Stimulated activated CD4-positive, alpha-beta T cell treated with anti-CD3 and anti-CD28 coated beads, Interleukin-15, amount 100 ng/mL, for 1 hour (primary cell): ENCODE measurements at places on chromosomes 6 and 20.

- DNase-seq, result no peak
These were observed 35.7 kb downstream of the KCNB1 start for GRCh38 chr20:49446808-49447207.

GRCh38 chr6:42961020-42961470, 491 bp downstream of the GNMT start:
- DNase-seq, result no peak

- no peak for DNase-seq
These were observed 228.8 kb downstream of the EPM2A start for GRCh38 chr6:145506565-145506964.

DNA sequence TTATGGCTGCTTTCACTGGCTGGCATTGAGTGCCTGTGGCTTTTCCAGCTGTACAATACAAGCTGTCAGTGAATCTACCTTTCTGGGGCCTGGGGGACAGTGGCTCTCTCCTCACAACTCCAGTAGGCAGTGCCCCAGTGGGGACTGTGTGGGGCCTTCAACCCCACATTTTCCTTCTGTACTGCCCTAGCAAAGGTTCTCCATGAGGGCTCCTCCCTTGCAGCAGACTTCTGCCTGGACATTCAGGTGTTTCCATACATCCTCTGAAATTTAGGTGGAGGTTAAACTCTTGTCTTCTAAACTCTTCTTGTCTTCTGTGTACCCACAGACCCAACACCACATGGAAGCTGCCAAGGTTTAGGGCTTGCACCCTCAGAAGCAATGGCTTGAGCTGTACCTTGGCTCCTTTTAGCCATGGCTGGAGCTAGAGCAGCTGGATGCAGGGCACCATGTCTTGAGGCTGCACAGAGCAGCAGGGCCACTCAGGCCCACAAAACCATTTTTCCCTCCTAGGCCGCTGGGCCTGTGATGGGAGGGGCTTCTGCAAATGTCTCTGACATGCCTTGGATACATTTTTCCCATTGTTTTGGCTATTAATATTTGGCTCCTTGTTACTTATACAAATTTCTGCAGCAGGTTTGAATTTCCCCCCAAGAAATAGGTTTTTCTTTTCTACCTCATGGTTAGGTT, 9.6 kb downstream of the PEX7 start:
- DNase-seq, result no peak

- no peak for DNase-seq
These were observed 16.3 kb downstream of the TMEM170B start for GRCh38 chr6:11553824-11554223.

DNA sequence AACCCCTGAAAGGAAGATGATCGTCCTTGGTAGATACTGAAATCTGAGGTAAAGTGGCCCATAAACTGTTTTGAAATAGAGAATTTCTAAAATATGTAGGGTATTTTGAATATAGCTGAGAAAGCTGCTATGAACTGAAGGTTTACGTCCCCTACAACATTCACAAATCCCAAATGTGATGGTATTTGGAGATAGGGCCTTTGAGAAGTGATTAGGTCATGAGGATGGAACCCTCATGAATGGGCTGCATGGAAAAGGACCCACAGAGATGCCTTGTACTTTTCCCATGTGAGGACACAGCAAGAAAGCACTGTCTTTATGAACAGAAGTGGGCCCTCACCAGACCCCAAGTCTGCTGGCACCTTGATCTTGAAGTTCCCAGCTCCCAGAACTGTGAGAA, 6.8 kb upstream of the PNISR start:
- DNase-seq, result no peak

DNA sequence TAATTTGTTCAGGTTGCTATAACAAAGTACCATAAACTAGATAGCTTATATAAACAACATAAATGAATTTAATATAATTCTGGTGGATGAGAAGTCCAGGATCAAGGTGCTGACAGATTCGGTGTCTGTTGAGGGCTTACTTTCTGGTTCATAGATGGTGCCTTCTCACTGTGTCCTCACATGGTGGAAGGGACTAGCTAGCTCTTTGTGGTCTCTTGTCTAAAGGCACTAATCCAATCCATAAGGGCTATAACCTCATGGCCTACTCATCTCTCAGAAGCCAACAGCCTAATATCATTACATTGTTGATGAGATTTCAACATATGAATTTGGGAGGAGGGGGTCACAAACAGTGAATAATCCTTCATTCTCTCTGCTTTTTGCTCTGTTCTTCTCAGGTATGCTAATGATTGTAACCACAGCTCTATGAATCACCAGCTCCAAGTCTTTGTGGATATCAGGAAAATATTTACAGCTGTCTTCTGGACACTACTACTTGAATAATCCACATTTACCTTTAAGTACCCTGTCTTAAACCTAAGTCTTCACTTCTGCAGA, 122.3 kb downstream of the NKAIN2 start:
- DNase-seq, result no peak

DNA sequence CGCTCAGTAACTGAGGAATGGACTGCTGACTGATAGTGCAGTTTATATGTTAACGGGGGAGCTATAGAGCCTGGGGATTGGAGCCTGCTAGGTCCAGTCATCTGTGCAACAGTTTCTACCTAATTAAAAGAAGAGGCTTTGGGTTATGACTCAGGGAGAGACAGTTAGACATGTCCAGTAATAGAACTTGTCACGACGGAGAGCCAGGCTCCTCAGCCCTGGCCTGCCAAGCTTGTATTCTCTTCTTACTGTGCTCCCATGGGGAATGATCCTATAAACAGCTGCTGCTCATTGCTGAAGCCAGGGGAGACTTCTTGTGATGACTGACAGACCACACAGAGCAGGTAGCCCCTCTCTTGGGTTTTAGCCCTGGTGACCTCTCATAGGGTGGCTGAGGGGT, 69.3 kb downstream of the SYNJ2 start:
- DNase-seq, result no peak

GRCh38 chr6:82073484-82073883, 174.1 kb downstream of the IBTK start:
- no peak for DNase-seq

- no peak for DNase-seq
These were observed 77.9 kb upstream of the DOK5 start for GRCh38 chr20:54397292-54398140.

DNA sequence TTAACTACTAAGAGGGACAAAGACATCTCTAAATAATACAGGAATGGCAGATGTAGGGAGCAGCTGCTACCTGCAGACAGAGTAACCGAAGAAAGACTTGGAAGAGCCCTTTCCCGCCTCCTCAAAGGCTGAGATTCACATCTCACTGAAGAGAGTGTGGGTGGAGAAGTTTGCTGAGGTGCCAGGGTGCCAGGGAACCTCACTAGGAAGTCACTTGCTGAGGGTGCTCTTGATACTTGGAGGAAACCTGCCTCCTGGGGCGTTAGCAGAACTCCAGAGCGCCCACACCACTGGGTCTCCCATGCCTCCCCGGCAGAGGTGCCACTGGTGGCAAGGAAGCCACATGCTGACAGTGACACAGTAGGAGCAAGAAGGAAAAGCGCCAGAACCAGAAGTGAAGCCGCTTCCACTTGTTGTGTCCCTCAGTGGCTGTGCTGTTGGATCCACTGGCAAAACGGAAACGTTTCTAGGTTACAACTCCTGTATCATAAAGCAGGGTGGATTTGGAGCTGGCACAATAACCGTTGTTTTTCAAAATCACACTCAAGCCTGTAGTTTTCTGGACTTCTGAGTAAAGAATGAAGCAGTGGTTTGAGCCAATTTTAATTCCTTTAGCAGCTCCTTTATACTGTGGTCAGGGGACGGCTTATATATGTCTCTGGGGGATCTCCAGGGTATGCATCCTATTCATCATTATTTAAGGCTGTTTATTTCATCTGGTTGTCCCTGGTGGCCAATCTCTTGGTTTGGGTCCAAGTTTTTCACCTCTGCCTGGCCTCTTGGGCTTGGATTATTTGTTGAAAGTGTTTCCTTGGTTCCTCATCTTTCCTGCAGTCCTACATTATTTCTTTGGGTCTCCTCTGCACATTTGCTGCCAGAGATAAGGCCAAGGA, 64.5 kb downstream of the CDC5L start:
- DNase-seq, result no peak

GRCh38 chr6:139371421-139372203, 2.8 kb downstream of the CITED2 start:
- DNase-seq, result no peak

DNA sequence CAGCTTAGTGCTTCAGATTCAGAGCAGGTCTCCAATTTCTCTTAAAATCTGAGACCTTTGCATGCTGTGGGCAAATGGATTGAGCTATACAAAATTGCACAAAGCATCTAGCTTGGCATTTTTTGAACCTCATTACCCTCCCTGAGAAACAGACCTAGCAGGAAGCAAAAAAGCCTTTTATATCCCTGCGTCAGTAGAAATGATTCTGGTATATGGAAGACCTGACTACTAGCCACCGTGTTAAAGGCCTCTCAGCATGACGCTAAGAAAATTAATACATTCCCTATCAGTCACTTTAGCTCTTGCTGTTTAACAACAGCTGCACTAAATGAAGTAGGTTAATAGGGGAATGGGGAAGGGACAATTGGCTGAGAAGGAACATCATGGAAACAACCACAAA, 110.7 kb upstream of the SMLR1 start:
- no peak for DNase-seq

- no peak for DNase-seq
These were observed 5.9 kb downstream of the PCED1A start for GRCh38 chr20:2834401-2835110.

DNA sequence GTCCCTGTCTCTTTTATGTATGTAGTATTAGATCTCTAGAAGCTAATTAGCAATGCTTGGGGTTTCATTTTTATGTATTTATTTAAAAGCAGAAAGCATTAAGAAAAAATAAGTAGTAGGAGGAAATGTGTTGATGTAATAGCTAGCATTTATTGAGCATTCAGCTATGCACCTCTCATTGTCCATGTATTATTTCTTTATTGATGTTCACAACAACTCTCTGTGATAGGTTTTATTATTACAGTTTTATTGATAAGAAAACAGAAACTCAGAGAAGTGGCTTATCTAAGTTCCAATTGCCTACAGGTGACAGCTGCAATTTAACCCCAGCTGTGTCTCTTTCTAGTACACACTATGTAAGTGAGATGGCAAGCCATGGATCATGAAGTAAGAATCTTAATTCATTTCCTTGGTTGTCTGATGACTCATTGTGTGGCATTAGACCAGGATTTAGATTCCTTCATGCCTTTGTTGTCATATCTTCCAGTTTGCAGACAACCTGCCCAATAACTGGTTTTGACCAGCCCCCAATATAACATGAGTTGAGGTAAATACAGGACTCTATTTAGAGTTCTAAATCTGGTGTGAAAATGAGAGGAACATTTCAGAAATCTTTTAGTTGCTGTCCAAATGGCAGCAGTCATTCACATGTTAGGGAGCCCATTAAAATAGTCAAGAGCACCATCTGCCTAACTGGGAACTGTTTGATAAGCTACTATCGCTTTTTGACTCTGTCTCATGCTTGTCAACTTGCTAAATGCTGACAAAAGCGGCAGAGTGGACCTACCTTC, 170.8 kb upstream of the PHACTR1 start:
- DNase-seq, result no peak

DNA sequence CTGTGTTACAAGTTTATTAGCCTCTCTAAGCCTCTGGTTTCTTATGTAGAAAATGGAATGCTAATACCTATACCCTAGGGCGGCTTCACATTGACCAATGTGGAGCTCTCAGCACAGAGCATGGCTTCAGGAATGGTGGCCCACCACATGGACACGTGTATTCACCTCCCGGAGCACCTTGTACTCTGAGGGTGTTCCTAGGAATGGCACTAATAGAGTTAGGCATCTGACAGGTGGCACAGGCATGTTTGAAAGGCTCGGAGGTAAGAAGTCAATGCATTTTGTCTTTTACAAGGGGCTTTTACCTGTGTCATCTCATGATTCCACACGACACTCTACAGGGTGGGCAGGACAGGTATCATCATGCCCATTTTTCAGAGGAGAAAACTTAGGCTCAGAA, 5.3 kb upstream of the TGM3 start:
- no peak for DNase-seq

DNA sequence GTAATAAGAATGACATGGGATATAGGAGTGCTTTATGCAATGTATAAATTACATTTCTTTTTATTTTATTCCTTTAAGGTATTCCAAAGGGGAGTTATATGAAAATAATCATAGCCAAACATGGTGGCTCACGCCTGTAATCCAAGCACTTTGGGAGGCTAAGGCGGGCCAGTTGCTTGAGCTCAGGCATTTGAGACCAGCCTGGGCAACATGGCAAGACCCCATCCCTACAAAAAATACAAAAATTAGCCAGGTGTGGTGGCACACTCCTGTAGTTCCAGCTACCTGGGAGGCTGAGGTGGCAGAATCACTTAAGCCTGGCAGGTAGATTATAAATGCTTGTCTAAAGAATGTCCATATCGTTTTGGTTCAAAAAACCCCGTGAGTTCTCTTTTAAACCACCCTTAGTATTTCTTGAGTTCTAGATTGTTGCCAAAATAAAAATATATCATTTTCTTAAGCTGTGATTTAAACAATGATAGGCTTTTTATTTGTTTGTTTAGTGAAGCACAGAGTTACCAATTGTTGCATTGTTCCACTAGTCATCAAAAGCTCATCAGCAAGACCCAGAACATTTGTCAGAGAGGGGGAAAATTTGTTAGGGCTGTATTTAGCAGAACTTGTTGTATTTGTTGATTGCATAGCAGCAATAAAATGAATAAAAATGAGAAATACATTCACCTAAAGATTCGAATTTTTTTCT, 146.2 kb downstream of the KHDC1L start:
- no peak for DNase-seq

GRCh38 chr20:63009988-63010769, 3.4 kb upstream of the BHLHE23 start:
- peak; percentile 38 for DNase-seq

DNA sequence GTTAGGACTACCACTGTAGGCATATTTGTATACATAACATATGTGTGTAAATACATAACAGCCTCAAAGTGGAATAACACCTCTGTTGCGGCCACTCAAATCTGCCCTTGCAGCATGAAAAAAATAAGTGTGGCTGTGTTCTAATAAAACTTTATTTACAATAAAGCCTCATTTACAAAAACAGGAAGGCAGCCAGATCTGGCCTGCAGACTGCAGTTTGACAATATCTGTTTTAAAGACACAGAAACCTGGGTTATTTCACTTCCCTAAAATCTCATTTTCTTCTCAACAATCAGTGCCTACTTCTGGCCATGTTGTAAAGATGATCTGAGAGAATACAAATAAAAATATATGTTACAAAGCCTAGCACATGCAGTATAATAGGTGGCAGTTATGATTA, 53.9 kb upstream of the SCML4 start:
- no peak for DNase-seq

DNA sequence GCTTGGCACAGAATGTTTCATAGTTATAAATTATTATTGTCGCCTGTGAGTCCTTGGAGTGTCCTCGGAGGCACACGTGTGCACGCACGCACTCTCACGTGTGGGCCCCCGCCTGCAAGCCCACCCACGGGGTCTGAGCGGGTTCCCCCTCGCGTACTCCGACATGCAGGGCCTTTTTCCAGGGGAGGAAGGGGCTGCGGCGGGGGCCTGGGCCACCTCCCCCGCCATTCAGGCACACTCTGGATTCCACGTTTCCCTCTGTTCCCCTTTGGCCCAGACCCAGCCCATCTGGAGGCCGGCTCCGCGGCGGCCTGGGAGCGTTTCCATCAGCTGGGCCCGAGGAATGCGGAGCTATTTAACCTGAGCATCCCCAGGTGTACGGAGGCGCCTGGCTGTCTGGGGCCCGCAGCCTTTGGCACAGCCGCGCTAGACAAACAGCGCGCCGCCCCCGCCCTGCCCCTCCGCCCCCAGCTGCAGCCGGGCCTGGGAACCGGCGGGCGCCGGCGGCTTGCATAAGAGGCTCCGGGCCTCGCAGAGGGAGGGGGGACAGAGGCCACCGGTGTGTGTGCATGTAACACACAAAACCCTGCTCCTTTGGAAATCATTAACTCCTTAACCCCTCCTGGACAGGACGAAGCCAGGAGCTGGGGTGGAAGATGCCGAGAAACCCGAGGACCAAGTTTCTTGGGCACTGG, 3.3 kb downstream of the ID1 start:
- DNase-seq, result no peak
